Esophagus (tissue), 2 donors: ENCODE measurements at places on chromosomes 13 and 19. TPM values are rescaled to one million over a fixed set of nuclear protein-coding genes. Genes with fewer than 3 reads are reported as not detected.

The NAPSA gene
- polyA plus RNA-seq, result 1.5 TPM

The ZNF175 gene
- 1.5 TPM for polyA plus RNA-seq

The FGF21 gene
- polyA plus RNA-seq, result not detected

The ZNF580 gene
- polyA plus RNA-seq, result 12.8 TPM

The SPACA6 gene
- 14.0 TPM for polyA plus RNA-seq

The C1QTNF9 gene
- polyA plus RNA-seq, result 0.26 TPM

The IGFL4 gene
- polyA plus RNA-seq, result 0.16 TPM

The PRODH2 gene
- polyA plus RNA-seq, result not detected

The STK24 gene
- 104 TPM for polyA plus RNA-seq

The SULT2B1 gene
- polyA plus RNA-seq, result 295 TPM

The STARD13 gene
- 1.6 TPM for polyA plus RNA-seq
